ENCODE measurements at places on chromosomes 16 and 17. TPM values are rescaled to one million over a fixed set of nuclear protein-coding genes. Genes with fewer than 3 reads are reported as not detected.

The EEF2K gene
- 21.2 TPM for total RNA-seq

The CDH8 gene
- 0.17 TPM for total RNA-seq

The BEAN1 gene
- total RNA-seq, result 0.65 TPM

The MED9 gene
- total RNA-seq, result 11.5 TPM

DNA sequence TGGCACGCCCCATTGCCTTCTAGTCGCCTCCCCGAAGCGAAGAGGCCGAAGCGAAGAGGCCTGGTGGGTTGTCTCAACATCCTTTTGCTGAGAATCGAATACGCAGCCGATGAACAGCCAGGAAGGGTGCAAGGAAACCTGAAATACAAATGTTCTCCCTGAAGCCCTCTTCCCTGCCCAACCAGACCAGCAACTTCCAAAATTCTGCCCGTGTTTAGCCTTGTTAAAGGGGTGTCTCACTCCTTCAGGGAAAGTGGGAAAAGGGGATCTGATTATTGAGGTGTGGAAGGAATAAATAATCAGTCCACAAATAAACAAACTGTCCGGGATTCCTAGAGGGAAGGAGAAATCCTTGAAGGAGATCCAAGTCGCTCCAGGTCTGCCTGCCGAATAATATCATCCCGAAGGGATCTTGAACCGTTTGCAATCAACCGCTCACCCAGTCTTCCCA lies 1.4 kb upstream of the FOXC2 start:
- no peak for DNase-seq

DNA sequence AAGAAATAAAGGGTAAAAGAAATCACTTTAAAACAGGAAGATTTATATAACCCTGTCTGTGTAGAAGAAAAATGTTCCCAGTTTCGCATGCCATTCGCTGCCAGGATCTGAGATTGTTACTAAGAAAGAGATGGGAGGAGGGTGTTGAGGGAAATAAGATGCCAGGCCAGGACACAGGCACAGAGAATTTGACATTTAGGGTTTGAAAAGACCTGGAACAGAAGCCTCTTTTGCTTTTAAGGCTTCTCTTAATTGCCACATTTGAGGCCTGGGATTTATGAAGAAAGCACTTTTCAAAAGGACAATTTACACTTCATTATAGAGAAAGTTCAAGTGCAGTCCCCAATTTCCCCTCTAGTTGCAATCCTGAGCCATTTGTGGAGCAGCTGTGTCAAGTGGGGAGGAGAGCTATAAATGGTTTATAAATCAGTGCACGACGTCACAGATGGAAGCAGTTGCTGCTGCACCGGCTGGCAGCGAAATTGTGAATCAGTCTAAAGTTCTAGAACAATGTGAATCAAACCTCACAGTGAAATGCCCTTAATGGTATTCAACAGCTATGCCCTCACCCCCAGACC lies 26.5 kb upstream of the C16orf87 start:
- no peak for DNase-seq

Measured in left lung (tissue), 14 donors.